Sciatic nerve (tissue), 2 donors: ENCODE measurements at places on chromosomes 16 and 17.

DNA sequence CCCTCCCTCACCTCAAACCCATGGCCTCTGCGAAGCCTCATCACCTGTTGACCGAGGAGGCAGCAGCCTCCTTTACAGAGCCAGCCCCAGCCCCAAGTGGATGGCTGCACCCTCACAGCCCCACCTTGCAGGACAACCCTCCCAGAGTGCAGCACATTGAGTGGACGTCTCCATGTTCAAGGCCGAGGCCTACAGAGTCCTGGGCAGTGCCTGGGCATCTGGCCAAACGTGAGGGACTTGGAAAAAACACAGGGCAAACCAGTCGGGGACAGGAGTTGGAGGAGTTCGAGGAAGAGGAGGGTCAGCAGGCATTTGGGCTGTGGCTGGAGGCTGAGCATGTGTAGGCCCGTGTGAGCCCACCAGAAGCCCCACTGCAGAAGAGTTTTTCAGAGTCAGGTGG is 39.6 kb downstream of the ACTG1 start:
- no peak for DNase-seq

DNA sequence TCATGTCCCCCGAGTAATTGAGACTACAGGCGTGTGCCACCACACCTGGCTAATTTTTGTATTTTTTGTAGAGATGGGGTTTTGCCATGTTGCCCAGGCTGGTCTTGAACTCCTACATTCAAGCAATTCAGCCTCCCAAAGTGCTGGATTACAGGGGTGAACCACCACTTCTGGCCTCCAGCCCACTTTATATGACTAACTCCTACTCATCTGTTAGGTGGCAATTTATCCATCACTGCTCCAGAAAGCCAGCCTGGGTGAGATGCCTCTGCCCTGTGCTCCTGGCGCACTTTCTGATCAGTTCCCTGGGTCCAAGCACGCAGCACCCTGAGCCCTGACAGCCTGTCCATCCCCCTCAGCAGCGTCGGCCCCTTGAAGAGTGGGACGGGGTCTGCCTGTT is 29.4 kb downstream of the ADAM11 start:
- peak; percentile 38 for DNase-seq

DNA sequence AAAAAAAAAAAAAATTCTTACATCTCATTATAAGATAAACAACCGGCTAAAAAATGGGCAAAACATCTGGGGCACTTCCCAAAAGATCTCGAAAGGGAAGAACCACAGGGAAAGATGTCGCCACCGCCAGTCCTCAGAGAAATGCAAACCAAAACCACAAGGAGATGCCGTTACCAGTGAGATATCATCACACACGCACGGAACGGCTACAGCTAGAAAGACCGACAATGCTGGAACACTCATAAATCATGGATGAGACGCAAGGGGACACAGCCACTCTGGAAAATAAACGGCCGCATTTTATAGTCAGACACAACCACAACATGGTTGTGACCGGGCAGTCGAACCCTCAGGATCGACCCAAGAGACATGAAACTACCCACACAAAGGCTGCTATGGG is 24.5 kb downstream of the WDR45B start:
- DNase-seq: no peak

DNA sequence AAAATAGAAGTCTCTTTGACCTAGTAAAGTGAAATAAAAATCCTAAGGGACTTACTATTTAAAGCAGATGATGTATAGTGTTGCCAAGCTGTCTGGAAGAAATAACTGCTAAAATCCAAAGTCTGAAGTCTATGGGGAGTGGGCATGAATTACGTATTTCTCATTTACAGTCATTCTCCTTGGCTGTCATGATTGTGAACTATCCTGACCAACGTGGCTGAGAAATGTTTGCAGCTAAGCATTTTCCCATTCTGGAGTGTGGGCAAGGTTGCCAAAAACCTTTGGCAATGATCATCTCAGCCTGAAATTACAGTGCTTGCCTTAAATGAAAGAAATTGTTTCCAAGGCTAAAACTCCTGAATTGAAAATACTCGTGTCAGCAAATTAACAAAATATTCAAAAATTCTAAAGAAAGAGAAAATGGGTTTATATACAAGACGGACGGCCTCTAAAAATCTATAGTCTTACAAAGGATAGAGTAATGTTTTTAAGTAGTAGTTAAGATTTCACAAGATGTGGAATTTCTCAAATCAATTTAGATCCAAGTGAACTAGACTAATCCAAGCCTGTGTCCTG is 77.0 kb downstream of the CACNG1 start:
- no peak for DNase-seq

DNA sequence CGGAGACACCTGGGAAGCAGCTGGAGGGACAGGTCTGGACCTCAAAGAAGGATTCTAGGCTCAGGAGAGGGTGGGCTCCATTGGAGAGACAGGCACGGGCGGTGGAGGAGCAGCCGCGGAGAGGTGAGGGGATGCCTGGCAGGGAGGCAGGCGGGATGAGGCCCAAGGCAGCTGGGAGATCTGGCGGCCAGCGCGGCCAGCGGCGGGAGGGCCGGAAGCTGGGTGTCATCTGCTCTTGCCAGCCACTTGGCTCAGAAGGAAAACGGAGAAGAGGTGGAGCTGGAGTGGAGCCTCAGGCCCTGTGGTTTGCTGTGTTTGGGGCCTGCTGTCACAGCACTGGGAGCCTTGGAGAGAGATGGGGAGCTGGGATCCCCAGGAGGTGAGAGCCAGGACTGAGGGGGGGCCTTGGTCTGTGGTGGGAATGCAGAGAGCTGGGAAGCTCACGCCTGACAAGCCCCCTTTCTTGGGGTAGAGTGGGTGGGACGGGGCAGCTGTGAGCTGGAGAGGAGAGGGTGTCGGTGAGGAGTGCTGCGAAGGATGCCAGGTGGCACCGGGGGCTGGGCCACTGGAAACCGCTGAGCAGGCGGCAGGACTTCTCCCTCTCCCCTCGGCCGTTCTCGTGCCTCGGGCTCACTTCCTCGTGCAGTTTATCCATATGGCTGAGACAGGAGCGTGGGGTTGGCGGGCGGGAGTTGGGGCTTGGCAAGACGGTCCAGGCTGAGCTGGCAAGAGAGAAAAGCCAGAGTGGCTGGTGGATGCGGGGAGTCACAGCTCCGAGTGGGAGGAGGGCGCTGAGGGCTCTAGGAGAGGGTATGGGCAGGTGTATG is 8.0 kb downstream of the TBC1D24 start:
- DNase-seq: no peak

GRCh38 chr17:21689604-21690003 is 2.7 kb upstream of the KCNJ18 start:
- DNase-seq: peak; percentile 73

GRCh38 chr17:47969930-47970724 is 786 bp upstream of the CDK5RAP3 start:
- DNase-seq: no peak

GRCh38 chr16:187330-187729 is 7.1 kb downstream of the HBQ1 start:
- no peak for DNase-seq

DNA sequence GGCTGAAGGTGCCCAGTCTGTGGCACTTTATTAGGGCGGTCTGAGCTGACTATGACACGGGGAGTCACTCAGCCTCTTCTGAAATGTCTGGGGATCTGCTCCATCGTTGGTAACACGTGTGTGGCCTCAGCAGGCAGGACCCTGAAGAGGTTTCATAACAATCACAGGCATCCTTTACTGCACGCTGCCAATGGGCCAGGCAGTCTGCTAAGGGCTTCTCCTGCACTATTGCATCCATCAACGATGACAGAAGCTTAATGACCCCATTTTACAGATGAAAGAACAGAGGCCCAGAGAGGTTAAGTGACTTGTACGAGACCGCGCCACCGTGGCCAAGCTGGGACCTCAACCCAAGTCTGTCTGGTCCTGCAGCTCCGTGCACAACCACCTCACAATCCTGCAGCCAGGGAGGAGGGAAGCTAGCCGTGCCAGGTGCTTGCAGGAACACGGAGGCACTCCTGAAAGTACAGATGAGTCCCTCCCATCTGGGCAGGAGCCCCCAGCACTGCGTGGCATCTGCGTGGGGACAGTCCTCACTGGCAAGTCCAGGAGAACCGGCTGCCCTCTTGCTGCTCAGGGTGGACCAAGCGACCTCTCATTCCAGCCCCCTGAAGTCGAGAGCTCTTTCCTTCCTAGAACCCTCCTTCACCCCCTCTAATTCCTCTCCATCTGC is 40.0 kb downstream of the RPH3AL start:
- DNase-seq: no peak

- DNase-seq: no peak
These were observed 20.9 kb downstream of the HSD11B2 start for GRCh38 chr16:67451704-67452435.

GRCh38 chr17:2440930-2441329 is 40.1 kb upstream of the MNT start:
- no peak for DNase-seq

DNA sequence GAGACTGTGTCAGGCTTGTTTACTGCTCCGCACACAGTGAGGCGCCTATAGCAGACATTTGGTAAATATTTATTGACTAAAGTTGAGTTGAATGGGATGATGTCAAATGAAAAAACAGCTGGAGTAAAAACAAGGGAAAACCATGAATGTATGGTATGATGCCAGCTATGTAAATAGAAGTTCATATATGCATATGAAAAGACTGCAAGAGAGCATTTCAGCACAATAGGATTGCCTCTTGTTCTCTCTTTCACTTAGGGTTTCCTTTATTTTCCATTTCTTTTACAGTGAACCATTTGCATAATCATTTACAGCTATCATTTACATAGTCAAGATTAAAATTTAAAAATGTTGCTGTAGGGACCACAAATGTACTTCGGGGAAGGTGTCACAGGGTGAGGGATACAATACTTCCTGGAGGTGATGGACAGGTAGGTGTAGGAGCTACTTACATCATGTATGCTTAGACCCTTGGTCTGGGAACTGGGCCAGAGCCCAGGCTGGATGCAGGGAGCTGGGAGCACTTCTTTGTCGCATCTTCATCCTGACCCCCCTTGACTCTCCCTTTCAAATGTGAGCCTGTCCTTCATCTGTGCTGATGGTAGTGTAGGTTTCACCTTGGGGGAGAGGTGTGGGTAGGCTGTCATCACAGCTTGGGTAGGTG is 113.3 kb downstream of the UTP18 start:
- no peak for DNase-seq

GRCh38 chr16:49277766-49278566 is 3.7 kb downstream of the CBLN1 start:
- DNase-seq: no peak

DNA sequence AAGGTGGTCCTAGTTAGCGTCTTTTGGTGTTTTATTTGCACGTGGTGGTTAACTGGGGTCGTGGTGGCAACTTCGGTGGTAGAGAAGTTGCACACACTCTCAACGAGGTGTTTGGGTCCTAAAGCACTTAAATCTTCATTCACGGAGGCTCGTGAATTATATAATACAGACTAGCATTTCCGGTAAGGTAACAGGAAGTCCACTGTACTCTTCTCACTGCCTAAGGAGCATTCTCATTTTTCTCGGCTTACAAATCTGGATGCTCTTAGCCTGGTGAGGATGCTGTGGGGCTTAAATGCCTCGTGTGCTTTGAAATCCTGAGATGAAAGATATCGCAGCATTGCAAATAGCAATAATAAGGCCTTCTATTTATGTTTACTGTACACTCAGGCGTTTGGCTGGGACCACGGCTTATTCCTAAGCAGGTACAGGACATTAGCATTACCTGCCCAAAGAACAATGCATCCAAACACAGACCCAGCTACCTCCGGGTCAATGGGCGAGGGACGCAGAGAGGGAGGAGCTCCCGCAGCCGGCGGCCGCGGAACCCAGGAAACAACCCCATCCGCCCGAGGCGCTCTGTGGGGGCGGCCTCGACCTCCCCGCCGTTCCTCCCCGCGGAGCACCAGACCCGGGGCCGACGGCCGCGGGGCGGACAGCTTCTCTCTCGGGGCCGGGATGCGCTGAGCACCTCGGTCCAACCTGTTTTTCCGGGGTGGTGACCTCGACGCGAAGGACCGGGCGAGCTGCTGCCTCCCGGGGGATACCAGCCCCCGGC is 856 bp downstream of the DNAJA2 start:
- DNase-seq: peak; percentile 65

- no peak for DNase-seq
These were observed 27.5 kb downstream of the EPN2 start for GRCh38 chr17:19264681-19265080.

GRCh38 chr17:77332034-77332971 is 191.5 kb downstream of the SEC14L1 start:
- DNase-seq: peak; percentile 53

DNA sequence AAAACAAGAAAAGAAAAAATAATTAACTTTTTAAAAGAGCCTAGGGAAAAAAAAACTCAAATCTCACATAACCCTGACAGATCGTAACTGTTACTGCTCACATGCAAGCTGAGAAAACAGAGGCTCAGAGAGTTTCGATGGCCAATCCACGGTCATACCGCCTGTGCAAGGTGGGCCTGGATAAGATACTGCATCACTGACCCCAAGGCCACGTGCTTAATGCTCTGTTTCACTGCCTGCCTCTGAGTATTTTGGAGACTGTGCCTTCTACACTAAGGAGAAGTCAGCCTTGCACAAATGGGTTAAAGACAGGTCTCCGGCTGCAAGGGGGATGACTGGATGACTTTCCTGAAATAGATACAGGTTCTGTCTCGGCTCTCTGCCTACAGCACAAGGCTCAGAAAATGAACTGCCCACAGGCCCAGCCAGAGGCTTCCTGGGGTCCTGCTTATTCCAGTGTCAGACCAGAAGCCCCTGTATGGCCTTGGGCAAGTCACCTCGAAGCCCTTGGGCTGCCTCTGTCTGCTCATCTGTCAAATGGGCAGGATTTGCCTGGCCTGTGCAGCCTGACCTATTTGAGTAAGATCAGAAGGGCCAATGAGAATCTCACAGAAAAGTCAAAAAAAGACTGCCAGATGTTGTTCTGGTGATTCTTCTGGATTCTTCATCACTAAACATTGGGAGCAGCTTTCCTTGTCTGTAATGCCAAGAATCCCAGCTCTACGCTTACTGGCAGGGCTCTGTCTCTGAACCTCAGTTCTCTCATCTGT is 25.8 kb downstream of the CNGB1 start:
- DNase-seq: no peak

- no peak for DNase-seq
These were observed 57.8 kb upstream of the LYRM9 start for GRCh38 chr17:27950995-27951394.

DNA sequence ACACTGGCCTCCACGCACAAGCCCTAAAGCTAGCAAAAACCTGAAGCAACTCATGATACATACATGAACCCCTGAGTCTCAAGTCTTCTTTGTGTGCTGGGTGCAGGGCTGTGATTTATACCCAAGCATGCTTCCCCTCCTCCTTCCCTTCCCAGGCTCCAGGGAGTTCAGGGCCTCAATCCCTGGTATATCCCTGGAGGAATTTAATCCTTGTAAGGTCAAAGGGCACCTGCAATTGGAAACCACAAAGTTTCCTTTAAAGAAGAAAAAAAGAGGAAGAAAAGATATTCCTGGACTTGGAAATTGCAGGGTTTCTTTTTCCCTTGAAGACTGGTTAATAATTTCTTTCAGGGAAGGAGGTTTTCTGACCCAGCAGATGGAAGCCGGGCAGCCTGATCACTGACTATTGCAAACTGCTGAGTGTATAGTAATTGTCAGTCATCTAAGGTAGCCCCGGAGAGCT is 182.3 kb downstream of the AATF start:
- DNase-seq: no peak

- no peak for DNase-seq
These were observed 10.9 kb upstream of the EVPL start for GRCh38 chr17:76038050-76038449.
